ENCODE measurements at places on chromosomes 7 and 10. TPM values are rescaled to one million over a fixed set of nuclear protein-coding genes. Genes with fewer than 3 reads are reported as not detected.

LEP gene
- total RNA-seq, result not detected

GRCh38 chr7:157238087-157238486 lies 98.7 kb upstream of the DNAJB6 start:
- DNase-seq, result no peak

RBP3 gene
- not detected for total RNA-seq

DNA sequence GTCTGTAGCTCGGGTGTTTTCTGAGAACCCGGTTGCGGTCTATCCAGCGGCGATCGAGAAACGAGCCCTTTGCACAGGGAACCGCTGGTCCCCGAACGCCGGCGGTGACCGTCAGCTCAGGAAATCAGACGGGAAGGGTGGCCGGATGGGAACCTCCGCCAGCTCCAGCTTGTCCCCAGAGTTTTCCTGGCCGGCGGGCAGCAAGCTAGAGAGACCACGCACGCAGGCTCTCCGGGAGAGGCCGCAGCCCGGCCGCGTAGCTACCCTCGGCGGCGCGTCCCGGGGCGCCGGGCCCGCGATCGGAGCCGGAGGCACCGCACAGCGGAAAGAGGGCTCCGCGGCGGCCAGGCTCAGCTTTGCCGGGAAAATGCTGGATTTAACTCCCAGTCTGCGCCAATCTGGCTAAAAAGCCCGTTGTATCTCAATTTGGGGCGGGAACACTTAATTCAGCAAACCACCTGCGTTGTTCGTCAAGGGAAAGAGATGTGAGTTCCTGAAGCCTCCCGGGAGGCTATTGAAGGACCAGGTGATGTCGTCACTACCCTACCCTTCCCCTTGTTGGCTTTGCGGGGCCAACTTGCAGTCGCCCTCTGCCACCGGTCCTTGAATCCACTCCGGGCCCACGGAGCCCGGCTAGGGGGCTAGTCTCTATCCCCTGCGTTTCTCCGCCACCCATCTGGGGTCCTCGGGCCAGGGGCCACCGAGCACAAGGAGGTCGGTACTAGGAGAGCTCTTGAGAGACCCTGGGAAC lies 859 bp upstream of the CH25H start:
- no peak for DNase-seq

GRCh38 chr7:92133133-92133736 lies 1.0 kb downstream of the CYP51A1 start:
- DNase-seq, result no peak

DNA sequence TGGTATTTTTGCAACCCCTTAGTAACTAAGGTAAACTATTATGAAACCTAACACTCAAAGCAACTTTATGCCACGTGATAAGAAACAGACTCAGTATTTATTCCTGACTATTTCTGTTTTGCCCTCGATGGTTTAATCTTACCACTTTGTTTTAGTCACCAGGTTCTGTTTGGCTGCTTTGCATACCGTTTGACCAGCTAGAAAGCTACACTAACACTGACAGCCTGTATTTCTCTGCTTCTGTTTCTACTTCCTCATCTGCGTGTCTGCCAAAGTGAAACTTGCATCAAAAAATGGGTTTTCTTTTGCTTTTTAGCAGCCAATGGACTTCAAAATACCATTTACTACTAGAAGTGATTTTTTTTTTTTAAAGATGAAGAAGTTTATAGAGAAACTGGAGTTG lies 802.5 kb downstream of the GRM8 start:
- no peak for DNase-seq

GRCh38 chr7:148625342-148625741 lies 34.8 kb downstream of the C7orf33 start:
- no peak for DNase-seq

DNA sequence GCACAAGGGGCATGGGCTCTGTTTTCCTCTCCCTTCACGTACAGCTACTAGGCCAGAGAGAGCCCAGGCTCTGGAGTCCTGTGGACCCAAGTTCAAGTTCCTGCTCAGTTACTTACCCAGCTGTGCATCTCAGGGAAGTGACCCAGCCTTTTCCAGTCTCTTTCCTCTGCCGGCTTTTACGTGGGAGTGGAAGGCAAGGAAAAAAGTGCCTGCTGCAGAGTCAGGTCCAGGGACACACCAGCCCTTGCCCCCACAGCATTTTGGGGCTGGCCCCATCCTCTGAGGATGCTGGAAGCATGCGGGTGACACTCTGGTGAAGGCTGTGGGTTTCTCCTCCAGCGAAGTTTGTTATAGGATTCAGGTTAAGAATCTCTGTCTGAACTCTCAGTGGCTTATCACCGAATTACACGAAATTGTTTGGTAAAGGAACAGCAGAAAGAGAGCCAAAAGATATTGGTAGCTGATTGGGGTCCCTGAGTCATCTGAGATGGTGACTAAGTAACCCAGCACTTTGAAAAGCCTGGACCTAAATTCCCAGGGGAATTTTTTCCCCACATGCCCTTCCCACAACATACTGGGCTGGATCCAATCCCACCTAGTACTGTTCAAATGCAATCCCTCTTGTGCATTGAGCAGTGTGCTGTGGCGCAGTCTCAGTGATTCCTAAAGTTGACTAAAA lies 424.3 kb downstream of the RPS24 start:
- peak; percentile 100 for DNase-seq

FGL2 gene
- total RNA-seq, result not detected

DNA sequence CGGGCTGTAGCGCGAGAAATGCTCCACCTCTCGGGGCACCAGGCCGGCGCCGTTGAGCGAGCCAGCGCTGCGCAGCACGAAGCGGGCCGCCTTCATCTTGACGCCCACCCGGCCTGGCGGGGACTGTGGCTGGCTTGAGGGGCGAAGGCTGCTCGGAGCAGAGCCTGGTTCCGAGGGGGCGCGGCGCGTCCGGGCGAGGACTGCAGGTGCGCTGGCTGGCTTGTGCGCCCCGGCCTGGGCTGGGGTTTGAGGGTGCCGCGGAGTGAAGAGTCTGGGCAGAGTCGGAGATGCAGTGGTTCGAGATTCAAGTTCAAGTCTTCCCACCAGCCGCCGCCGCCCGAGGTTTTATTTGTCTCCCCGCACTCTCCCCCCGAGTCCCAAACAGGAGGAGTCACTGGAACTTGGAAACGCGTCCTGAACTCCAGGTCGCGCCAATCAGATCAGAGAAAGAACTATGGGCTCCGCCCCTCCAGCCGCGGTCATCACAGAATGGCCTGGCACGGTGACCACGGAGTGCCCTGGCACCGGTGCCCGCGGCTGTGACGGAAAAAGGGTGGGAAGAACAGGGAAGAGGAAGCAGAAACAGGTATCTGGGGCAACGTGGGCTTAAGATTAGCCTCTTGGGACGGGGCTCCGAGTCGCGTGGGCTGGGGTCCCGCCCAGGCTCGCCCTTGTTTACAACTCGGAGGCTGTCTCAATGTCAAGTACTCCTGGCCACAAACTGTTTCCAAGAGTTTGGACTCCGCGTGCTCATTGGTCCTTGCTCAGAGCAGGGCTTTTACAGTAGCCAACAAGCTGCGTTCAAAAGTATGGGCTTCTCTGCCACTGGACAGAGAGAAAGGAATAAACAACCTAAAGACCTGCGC lies at the start of gene PDK4:
TSS of gene PDK4 (minus strand) at position 319 of the 866 bp plus-strand sequence. CDS start at position 96, 223 bp downstream.
- DNase-seq, result peak; percentile 73

GRCh38 chr10:62719061-62719460 lies 85.5 kb upstream of the ADO start:
- no peak for DNase-seq

DNA sequence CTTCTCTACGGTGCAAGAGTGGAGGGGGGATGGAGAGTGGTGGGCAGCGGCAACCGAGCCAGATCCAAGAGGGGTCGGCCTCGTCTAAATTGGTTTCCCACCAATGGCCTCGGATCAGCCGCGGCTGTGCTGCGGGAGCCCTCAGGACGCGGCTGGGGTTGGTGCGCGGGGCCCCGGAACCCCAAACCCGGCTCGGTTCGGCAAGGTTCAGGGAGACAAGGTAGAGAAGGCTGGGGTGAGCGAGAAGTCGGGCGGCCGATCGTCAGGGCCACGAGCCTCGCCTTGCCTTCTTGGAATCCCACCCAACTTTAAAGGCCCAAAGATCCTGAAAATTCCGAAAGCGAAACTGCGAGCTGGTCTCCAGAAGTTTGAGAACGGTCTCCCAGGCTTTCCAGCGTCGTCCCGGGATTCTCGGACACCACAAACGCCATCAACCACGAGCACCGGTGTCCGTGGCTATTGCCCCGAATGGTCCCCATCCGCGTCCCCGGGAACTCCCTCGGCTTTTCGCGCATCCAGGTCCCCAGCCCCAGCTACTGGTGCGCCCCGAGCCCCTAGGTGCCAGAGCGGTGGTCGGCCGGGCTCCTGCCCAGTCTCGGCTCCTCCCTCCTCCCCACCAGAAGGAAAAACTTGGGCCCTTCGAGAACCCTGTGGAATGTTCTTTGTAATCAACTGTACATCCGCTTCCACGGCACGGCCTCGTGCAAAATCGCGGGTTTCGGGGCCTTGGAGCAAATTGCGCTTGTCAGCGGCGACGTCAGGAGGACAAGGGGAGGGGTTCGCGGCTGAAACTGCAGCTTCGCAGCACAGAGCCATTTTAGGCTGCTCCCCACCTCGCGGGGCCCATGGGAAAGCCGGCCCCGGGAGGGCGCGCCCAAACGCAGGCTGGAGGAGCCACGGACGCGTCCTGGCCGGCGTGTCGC lies 3.2 kb downstream of the SFMBT2 start:
- DNase-seq, result no peak

DNA sequence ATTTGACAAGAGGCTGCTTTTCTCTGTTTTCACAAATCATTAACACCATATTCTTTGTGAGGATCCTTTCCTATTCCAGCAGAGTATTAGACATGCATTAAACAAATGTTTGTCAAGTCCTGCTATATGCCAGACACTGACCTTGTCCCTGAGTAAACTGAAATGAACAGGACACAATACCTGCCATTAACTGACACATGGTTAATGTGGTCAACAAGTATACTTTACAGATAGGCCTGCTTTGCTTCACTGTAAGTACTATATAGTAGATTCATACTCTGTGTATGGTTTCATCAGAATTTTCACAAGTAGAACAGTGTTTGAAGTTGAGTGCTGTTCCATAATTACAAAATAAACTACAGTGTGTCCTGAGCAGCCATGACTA lies 5.9 kb downstream of the TNKS2 start:
- no peak for DNase-seq

DNA sequence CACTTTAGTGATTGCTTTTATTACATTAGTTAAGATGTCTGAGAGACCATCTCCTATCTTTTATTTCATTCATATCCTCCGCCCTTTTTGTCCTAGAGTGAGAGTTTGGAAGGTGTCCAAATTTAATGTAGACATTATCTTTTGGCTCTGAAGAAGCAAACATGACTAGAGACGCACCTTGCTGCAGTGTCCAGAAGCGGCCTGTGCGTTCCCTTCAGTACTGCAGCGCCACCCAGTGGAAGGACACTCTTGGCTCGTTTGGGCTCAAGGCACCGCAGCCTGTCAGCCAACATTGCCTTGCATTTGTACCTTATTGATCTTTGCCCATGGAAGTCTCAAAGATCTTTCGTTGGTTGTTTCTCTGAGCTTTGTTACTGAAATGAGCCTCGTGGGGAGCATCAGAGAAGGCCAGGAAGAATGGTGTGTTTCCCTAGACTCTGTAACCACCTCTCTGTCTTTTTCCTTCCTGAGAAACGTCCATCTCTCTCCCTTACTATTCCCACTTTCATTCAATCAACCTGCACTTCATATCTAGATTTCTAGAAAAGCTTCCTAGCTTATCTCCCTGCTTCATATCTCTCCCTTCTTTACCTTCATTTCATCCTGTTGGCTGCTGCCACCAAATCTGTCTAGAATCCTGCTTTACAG lies 10.4 kb upstream of the CLCN1 start:
- peak; percentile 85 for DNase-seq

GRCh38 chr10:77139252-77140160 lies 498.1 kb downstream of the KCNMA1 start:
- no peak for DNase-seq

DNA sequence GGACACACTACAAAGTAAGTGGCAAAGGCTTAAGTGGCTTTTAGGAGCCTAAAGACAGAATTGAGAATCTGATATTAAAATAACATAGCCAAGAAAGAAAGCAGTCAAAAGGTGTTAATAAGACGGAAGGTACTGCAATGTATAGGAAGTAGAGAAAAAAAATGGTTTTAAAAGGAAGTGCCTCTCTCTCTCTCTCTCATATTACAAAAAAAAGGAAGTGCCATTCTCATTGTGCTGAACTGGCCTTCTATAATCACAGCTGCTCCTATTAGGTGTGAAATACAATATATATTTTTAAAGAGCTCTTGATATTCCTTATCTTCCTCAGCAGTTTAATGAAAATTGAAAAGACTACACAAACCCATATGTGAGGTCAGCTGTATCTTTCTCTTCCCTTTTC lies 199.4 kb upstream of the NPVF start:
- DNase-seq, result no peak

PIK3AP1 gene
- total RNA-seq, result 3.7 TPM

GRCh38 chr7:30329716-30330115 lies 45.3 kb downstream of the ZNRF2 start:
- no peak for DNase-seq

DNA sequence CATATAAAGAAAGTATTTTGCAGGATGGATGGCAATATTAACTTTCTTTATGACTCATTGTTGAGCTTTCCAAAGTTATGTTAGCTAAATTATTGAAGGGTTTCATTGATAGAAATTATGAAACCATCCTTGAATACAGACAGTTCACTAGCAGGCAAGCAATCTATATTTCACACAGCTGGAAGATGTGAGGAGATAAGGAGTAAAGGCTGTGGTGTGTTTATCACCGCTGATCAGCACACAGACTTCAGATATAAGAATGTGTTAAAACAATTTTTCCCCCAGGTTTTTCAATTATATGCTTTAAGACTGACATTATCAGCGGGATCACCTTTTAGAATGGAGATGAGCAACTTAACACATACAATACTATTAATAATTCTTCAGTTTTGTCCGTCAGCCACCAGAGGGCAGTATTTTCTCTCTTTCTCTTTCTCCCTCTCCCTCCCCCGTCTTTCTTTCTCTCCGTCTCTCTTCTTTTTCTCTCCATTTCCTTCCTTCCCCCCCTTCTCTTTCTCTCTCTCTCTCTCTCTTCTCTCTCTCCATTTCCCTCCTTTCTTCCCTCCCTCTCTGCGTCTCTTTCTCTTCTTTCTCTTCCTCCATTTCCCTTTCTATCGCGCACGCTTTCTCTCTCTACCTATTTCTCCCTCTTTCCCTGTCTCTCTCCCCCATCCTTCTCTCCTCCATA lies 62.9 kb upstream of the FAM171A1 start:
- peak; percentile 50 for DNase-seq

- no peak for DNase-seq
These were observed 18.2 kb downstream of the CCDC6 start for GRCh38 chr10:59887972-59888640.

DNA sequence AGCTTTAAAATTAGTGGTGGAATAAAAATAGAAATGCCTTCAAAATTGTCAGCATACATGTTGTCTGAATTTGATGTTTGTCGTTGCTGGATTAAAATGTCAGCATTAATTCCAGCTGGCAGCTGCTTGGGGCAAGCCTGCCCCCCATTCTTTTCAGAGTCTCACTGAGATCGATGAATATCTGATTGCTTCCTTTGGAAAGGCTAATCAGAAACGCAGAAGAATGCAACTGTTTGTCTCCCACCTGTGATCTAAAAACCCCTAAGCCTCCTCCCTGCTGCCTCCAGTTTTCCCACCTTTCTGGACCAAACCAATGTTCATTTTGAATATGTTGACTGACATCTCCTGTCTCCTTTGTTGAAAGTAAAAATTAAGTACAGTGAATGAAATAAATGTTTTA lies 27.9 kb upstream of the BNIP3 start:
- DNase-seq, result no peak

Data from PC-3 (cell line).